ENCODE measurements at places on chromosomes 16 and 17.

- DNase-seq: no peak
Measured at GRCh38 chr16:22353933-22354541, 20.4 kb downstream of the CDR2 start.

GRCh38 chr17:17780922-17781590, 55.7 kb downstream of the SREBF1 start:
- DNase-seq: no peak

GRCh38 chr17:4632581-4632920, 8.9 kb downstream of the ALOX15 start:
- DNase-seq: no peak

- no peak for DNase-seq
Measured at GRCh38 chr17:80844418-80844990, 147.1 kb upstream of the CHMP6 start.

- DNase-seq: no peak
Measured at GRCh38 chr16:83793179-83793578, 14.6 kb upstream of the HSBP1 start.

DNA sequence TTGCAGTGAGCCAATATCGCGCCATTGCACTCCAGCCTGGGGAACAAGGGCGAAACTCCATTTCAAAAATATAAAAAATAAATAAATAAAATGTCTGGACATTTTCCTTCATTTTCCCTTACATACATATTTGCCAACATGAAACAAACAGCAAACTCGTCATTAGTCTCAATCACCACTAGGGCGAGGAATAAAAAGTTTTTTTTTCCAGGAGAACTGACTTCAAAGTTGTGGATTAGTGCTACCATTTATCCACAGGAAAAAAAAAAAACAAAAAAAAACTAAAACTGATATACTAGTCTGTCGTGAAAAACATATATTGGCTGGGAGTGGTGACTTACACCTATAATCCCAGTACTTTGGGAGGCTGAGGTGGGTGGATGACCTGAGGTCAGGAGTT, 77.0 kb upstream of the MTMR4 start:
- no peak for DNase-seq

- DNase-seq: no peak
Measured at GRCh38 chr17:81163703-81164370, 1.5 kb upstream of the PVALEF start.

- DNase-seq: no peak
Measured at GRCh38 chr17:76132574-76133338, 8.3 kb downstream of the FOXJ1 start.

GRCh38 chr16:8936421-8936820, 27.3 kb downstream of the USP7 start:
- DNase-seq: peak; percentile 67

DNA sequence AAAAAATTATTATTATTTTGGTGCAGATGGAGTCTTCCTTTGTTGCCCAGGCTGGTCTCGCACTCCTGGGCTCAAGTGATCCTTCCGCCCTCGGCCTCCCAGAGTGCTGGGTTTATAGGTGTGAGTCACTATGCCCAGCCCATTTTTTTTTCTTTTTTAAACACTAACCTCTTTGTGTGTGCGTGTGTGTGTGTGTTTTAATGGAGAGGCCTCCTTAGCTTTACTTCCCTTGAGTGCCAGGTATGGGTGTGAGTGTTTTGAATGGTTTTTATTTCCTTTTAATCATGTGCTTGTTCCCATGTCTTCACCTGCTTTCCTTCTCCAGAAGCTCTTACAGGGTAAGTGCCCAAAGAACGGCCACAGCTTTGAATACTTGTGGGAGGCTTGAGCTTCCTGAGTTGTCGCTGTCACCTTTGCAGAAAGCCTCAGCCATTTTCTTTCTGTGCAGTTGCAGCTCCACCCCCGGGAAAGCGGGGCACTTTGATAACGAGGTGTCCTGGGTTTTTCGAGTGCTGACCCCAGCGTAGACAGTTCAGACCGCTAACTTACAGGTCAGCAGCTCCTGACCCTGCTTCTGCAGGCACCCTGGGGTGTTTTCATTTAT, 22.6 kb downstream of the AKAP1 start:
- DNase-seq: no peak

- no peak for DNase-seq
Measured at GRCh38 chr16:30030011-30030685, 923 bp downstream of the TLCD3B start.

- DNase-seq: peak; percentile 94
Measured at GRCh38 chr16:19555186-19555937, at the start of gene VPS35L. TSS of gene VPS35L (plus strand) at chr16:19555703. CDS start at chr16:19555730, 27 bp downstream.
